ENCODE measurements at places on chromosomes 16 and 17.

- no peak overlapping the region for H3K27ac ChIP-seq
- peaks cover 20% of the 10 kb centered on the region for H3K36me3 ChIP-seq
- peak; percentile 42 for DNase-seq
- no peaks in the 10 kb centered on the region for H3K27me3 ChIP-seq
- no peak overlapping the region for H3K4me3 ChIP-seq
Measured at GRCh38 chr17:15257796-15258512, 7.2 kb downstream of the PMP22 start.

DNA sequence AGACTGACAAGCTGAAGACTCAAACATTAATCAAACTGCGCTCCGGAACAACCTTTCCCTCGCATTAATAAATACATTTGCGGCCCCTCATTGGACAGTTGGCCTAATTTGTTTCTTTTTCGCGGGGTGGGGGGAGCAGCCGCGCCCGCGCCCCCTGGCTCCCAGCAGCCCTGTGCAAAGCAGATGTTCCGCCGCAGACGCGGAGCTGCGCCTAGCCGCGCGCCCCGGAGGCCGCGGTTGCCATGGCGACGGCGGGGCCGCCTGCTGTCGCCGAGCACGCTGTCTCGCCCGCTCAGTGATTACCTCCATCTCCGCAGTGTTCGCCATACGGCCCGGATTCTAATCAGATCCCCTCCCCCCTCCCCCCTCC lies 25.5 kb downstream of the COPZ2 start:
- H3K27me3 ChIP-seq: peaks cover 8% of the 10 kb centered on the region
- no peak for DNase-seq
- peaks cover 7% of the 10 kb centered on the region for H3K4me1 ChIP-seq
- peak overlapping the region; percentile 57 for H3K4me3 ChIP-seq

- H3K4me3 ChIP-seq: no peak overlapping the region
- no peak overlapping the region for H3K27ac ChIP-seq
- no peaks in the 10 kb centered on the region for H3K4me1 ChIP-seq
- no peaks in the 10 kb centered on the region for H3K27me3 ChIP-seq
- DNase-seq: no peak
Measured at GRCh38 chr16:52491216-52491615, 55.7 kb downstream of the TOX3 start.

GRCh38 chr17:49783071-49783715 lies 5.3 kb upstream of the KAT7 start:
- peaks cover 9% of the 10 kb centered on the region for H3K27me3 ChIP-seq
- H3K4me3 ChIP-seq: no peak overlapping the region
- H3K4me1 ChIP-seq: peaks cover 2% of the 10 kb centered on the region
- H3K27ac ChIP-seq: no peak overlapping the region

- no peak for DNase-seq
- H3K27me3 ChIP-seq: no peaks in the 10 kb centered on the region
- H3K27ac ChIP-seq: no peak overlapping the region
- H3K4me3 ChIP-seq: no peak overlapping the region
- no peaks in the 10 kb centered on the region for H3K36me3 ChIP-seq
Measured at GRCh38 chr16:13569986-13570385, 350.0 kb upstream of the ERCC4 start.

GRCh38 chr17:381516-381915 lies 28.9 kb upstream of the RPH3AL start:
- H3K36me3 ChIP-seq: no peaks in the 10 kb centered on the region
- H3K27ac ChIP-seq: no peak overlapping the region
- H3K27me3 ChIP-seq: peaks cover 46% of the 10 kb centered on the region

- no peaks in the 10 kb centered on the region for H3K36me3 ChIP-seq
- no peak overlapping the region for H3K27ac ChIP-seq
- no peaks in the 10 kb centered on the region for H3K27me3 ChIP-seq
- DNase-seq: no peak
- H3K4me3 ChIP-seq: no peak overlapping the region
- no peaks in the 10 kb centered on the region for H3K4me1 ChIP-seq
Measured at GRCh38 chr16:25709213-25709612, 17.5 kb downstream of the HS3ST4 start.

DNA sequence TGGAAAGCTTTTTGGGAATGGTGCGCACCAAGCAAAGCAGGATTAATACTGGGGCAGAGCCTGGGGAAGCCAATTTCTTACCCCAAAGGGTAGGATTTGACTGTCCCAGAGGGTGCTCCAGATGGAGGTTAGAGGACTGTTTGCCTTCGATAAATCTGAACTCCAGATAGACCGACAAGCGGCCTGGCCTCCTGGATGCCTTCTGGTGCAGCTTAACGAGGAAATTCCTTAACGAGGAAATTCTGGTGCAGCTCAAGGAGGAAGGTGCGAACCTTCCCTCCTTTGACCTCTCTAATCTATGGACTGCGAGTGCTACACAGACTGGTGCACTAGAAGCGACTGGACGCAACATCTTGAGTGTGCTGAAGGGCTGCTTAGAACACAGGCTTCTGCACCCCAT lies 6.5 kb downstream of the CALB2 start:
- peaks cover 55% of the 10 kb centered on the region for H3K27me3 ChIP-seq
- no peaks in the 10 kb centered on the region for H3K36me3 ChIP-seq
- peaks cover 3% of the 10 kb centered on the region for H3K4me1 ChIP-seq
- DNase-seq: no peak

DNA sequence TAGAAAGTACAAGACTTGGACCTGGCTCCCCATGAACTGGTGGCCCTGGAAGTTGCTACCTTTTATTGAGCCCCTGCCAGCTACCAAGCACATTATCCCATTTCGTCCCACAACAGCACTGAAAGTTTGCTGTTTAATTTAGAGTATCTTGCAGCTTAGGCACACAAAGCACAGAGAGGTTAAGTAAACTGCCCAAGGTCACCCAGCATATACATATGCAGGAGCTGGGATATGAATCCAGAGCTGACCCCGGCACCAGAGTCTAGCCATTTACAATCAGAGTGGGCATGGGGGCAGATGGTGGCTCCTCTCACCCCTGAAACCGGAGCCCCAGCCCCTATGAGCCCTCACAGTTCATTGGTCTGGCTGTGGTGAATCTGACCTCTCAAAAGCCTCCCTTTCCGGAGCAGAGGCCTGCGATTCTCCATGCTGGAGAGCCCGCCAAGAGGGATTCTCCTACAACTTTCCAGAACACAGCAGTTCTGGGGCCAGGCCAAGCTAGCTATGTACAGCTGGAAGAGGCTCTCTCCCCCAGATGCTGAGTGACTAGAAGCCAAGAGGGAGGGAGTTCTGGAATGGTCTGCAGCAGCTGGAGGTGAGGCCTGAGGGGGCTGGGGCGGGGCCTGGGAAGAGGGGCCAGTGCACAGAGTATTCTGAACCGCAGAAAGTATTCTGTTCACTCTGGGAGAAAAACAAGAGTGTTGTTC lies 58.3 kb downstream of the SREBF1 start:
- H3K27me3 ChIP-seq: no peaks in the 10 kb centered on the region
- peaks cover 35% of the 10 kb centered on the region for H3K4me1 ChIP-seq
- DNase-seq: peak; percentile 75
- H3K4me3 ChIP-seq: no peak overlapping the region

DNA sequence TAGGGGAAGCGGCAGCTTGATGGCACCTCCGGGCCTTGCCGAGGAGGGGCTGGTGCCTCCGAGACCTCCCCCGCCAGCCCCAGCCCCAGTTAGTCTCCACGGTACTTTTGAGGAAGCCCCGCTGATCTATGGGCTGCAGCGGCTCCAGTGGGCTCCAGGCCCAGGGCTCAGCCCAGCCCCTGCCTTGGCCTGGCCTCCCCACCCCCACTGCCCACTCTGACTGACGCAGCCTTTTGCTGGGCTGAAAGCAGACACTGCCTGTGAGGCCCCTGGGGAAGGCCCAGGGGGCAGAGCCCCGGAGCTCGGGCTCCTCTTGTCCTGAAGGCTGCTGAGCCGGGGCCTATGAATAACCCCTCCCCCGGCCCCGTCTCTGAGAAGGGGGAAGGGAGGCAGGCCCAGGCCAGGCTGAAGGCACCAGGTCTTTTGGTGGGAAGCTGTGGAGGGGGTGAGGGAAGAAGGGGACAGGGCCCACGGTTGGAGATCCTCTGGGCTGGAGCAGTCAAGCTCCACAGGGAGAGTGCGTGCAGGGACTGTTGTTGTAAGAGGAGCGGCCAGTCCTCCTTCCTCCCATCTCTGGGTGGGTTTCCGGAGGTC lies 7.5 kb upstream of the SMTNL2 start:
- DNase-seq: peak; percentile 36
- peaks cover 10% of the 10 kb centered on the region for H3K4me1 ChIP-seq
- H3K4me3 ChIP-seq: no peak overlapping the region
- peaks cover 50% of the 10 kb centered on the region for H3K27me3 ChIP-seq

- DNase-seq: no peak
- no peaks in the 10 kb centered on the region for H3K36me3 ChIP-seq
- no peak overlapping the region for H3K27ac ChIP-seq
- H3K4me1 ChIP-seq: peaks cover 51% of the 10 kb centered on the region
- no peaks in the 10 kb centered on the region for H3K27me3 ChIP-seq
- no peak overlapping the region for H3K4me3 ChIP-seq
Measured at GRCh38 chr16:85374571-85374872, 238.6 kb upstream of the GSE1 start.

DNA sequence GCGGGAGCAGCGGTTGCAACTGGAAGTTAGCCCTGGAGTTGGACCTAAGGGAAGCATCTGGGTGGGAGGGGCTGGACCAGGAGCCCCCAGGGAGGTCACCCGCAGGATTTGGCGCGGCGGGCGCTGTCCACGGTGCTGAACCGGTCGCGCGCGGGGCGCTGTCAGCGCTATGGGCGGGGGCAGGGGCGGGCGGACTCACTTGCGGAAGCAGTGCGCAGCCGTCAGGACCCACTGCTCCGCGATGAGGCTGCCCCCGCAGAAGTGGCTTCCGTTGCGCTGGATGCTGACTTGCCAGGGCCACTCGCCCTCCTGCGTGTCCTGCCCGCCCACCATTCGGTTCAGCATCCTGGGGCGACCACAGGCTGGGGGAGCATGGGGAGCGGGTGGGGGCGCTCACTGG lies 4.5 kb downstream of the PRSS27 start:
- H3K4me1 ChIP-seq: peaks cover 18% of the 10 kb centered on the region
- DNase-seq: peak; percentile 51
- peaks cover 3% of the 10 kb centered on the region for H3K27me3 ChIP-seq
- H3K27ac ChIP-seq: no peak overlapping the region
- H3K36me3 ChIP-seq: no peaks in the 10 kb centered on the region
- no peak overlapping the region for H3K4me3 ChIP-seq

DNA sequence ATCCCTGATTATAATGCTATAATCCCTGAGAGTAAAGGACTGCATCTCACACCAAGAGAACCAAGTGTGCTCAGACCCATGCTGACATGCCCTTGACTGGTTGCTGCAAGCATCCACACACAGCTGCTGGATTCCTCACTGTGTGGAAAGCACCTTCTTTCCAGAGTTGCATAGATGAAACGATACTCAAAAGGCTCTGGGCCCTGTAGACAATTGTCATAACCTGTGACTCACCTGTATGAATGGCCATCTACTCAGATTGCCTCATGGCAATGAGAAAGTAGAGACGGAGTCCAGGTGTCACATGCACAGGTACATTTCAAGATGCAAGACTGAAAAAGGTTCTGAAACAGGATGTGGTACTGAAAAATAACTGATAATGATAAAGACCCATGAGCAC lies 58.1 kb downstream of the MPHOSPH6 start:
- H3K27ac ChIP-seq: no peak overlapping the region
- no peak overlapping the region for H3K4me3 ChIP-seq
- no peaks in the 10 kb centered on the region for H3K4me1 ChIP-seq
- H3K36me3 ChIP-seq: no peaks in the 10 kb centered on the region

GRCh38 chr17:16477255-16477654 lies 14.7 kb downstream of the LRRC75A start:
- H3K36me3 ChIP-seq: no peaks in the 10 kb centered on the region
- peak overlapping the region; percentile 82 for H3K27ac ChIP-seq
- no peak overlapping the region for H3K4me3 ChIP-seq
- H3K27me3 ChIP-seq: no peaks in the 10 kb centered on the region

DNA sequence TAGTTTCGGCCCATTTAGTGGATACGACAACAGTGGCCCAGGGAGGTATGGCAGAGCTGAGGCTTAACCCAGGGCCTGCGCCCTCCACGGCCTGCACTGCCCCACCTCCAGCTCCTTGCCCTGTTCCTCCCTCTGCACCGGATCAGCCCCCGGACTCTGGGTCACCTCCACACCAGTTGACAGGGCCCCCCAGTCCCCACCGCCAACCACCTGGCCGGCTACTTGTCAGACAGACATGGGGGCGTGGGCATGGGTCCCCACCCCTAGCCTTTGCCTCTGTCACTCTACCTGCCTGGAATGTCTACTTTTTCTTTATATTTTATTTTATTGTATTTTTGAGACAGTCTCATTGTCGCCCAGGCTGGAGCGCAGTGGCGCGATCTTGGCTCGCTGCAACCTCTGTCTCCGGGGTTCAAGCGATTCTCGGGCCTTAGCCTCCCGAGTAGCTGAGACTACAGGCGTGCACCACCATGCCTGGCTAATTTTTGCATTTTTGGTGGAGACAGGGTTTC lies 3.0 kb upstream of the ACTG1 start:
- peaks cover 16% of the 10 kb centered on the region for H3K36me3 ChIP-seq
- peak overlapping the region; percentile 83 for H3K4me3 ChIP-seq
- peak overlapping the region; percentile 98 for H3K27ac ChIP-seq

GRCh38 chr17:28623696-28624095 lies 9.7 kb upstream of the RSKR start:
- H3K4me1 ChIP-seq: no peaks in the 10 kb centered on the region
- H3K27ac ChIP-seq: no peak overlapping the region
- peaks cover 58% of the 10 kb centered on the region for H3K36me3 ChIP-seq

GRCh38 chr17:13047011-13047606 lies 29.3 kb upstream of the ELAC2 start:
- H3K36me3 ChIP-seq: no peaks in the 10 kb centered on the region
- DNase-seq: no peak
- no peak overlapping the region for H3K4me3 ChIP-seq
- H3K27me3 ChIP-seq: peaks cover 37% of the 10 kb centered on the region

DNA sequence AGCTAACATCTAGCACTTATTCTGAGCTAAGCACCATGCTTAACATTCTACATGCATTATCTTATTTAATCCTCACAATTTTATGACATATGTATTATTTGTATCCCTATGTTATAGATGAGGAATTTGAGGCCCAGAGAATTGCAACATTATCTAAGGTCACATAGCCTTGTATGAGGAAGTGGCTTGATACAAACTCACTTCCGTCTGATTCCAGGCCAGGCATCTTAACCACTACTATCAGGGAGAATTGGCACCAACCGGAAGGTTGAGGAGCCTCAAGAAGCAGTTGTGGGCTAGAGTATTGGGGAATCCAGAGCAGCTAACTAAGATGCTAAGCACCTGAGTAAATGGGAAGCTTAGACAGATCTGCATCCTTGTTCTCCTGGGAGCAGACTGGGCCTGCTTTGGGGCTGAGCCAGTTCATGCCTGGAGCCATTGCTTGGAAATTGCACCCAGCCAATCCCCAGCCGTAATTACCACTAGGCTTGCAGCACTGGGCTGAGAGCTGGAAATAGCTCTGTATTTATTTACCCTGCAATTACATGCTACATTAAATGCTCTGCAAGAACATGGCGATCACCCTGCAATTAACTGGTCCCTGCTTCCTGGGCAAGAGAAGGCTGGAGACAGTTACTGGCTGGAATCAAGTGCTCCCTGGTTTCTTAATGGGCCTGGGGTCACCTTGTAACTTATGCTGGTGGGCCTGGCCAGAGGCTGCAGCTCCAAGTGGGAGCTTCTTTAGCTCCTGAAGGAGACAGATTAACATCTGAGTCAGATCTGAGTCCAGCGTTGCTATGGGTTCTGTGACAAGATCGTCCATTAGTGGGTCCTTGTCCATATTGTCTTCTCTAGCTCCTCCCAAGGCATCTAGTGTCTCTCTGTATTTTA lies 273.1 kb upstream of the CCL2 start:
- DNase-seq: no peak
- no peaks in the 10 kb centered on the region for H3K4me1 ChIP-seq
- H3K36me3 ChIP-seq: no peaks in the 10 kb centered on the region
- H3K4me3 ChIP-seq: no peak overlapping the region
- H3K27me3 ChIP-seq: no peaks in the 10 kb centered on the region

GRCh38 chr17:35117984-35118383 lies 1.7 kb downstream of the RAD51D start:
- no peak overlapping the region for H3K27ac ChIP-seq
- no peaks in the 10 kb centered on the region for H3K27me3 ChIP-seq
- H3K36me3 ChIP-seq: peaks cover 6% of the 10 kb centered on the region
- no peak overlapping the region for H3K4me3 ChIP-seq
- peaks cover 27% of the 10 kb centered on the region for H3K4me1 ChIP-seq

Data from mesenchymal stem cell (in vitro differentiated cells and primary cell).